ENCODE measurements at places on chromosomes 1 and 21.
A peak's percentile ranks its signal among the peaks of the same experiment; 100 is the strongest.

- no peak for ATAC-seq
These were observed 19.1 kb downstream of the DIP2A start for GRCh38 chr21:46477765-46478164.

DNA sequence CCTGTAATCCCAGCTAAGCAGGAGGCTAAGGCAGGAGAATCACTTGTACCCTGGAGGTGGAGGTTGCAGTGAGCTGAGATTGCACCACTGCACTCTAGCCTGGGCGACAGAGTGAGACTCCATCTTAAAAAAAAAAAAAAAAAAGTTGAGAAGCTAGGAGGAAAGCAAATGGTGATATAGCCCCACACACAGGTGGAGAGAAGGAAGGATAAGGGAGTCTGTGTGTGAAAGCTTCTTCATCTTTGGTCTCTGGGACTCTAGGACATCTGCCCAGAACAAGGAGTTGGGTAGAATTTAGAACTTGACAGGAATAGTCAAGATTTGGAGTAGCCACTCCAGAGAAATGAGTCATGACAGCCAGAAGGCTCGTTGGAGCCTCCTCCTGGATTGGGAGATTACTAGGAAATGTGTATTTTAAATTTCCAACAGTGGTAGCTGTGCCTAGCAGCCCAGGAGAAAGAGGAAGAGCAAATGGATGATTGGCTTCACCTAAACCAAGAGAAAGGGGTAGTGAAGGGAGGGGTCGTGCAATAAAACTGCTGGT lies 19.9 kb downstream of the NPL start:
- no peak for ATAC-seq

DNA sequence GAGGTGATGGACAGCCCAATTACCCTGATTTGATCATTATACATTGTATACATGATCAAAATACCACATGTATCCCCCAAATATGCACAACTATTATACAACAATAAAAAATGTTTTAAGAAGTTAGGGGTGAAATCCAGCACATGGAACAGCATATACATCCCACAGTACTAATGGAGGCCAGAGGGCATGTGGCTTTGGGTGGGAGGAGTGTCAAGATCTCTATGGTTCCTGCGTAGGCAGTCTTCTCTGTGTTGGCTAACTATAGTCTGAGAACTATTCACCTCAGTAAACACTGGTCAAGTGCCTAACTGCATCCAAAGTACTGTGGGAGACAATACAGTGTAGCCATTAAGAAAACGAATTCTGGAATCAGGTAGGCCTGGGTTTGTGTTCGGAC lies 74.1 kb downstream of the GADD45A start:
- no peak for ATAC-seq

- ATAC-seq = no peak
These were observed 176.5 kb downstream of the HIVEP3 start for GRCh38 chr1:41742219-41742618.

GRCh38 chr1:8421721-8422120 lies 103.8 kb downstream of the SLC45A1 start:
- no peak for ATAC-seq

- no peak for ATAC-seq
These were observed 59.4 kb upstream of the POU2F1 start for GRCh38 chr1:167161242-167161641.

GRCh38 chr21:45918835-45919447 lies 62.6 kb upstream of the COL6A1 start:
- no peak for ATAC-seq

- ATAC-seq = no peak
These were observed 111.1 kb downstream of the BRINP2 start for GRCh38 chr1:177281901-177282300.

DNA sequence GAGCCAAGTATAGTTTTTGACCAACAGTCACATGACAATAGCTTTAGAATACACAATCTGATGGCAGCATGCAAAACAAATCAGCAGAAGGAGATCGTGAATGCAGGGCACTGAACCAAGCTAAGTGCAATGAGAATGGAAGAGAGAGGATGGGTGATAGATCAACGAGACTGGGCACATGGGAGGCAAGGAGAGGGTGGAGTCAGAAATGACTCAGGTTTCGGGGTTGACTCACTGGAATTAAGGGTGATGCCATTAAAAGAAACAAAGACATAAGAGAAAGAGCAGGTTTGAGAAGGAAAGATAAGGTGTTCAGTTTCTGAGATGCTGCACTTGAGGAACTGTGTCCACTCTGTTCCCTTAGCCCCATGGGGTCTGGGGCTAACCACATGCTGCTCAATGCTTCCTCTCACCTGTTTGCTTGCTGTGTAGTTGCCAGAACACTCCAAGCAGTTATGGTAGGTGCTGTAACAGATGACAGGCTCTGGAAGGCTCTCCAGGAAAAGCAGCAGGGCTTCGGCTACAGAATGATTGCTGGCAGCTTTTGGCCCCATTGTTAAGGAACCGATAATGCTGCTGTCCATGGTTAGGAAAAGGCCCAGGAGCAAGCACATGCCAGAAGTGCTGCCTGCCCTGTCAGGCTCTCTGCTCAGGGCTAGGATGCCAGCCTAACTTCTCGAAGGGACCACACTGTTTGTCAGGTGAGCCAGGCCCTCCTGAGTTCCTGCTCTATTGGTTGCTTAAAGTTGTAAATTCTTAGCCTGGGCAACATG lies 6.1 kb upstream of the MTF1 start:
- peak; percentile 81 for ATAC-seq

- no peak for ATAC-seq
These were observed 109.0 kb upstream of the ESRRG start for GRCh38 chr1:216832192-216832591.

DNA sequence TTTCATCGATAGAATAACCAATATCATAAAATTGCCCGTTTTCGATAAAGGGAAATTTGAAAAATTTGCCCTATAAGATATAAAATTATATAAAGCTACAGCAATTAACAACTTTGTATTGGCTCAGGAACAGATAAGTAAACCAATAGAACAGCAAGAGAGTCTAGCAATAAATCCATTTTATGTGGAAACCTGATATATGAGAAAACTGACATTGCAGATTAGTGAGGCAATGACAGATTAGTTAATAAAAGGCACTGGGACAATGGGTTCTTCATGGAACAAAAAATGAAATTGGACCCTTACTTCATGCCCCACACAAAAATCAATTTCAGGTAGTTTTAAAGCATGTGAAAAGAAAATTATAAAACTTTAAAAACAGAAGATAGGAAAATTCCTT lies 169.9 kb upstream of the ST6GALNAC5 start:
- ATAC-seq = no peak

DNA sequence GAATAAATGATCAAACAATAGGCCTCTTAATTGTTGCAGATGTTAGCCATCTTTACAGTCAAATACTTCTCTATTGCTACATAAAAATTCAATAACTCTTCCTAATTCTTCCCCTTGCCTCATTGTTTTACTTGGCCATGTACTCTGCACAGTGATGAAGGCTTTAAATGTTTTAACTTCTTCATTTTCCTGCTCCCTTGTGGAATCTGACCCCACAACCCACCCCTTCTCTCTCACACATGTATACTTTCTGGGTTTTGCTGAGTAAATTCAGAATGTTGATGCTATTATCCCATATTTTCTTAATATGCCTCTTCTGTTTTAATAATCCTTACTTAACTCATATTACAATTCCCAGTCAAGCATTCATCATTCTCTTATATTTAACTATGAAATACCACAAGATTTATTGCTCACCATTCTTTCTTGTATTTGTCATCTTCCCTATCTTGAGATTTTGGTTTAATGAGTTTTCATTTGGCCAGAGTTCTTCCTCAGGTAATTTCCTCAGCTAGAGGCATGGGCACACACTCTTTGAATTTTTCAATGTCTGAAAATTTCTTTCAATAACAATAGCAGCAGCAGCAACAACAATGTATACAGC lies 327.8 kb upstream of the USP24 start:
- ATAC-seq = no peak

DNA sequence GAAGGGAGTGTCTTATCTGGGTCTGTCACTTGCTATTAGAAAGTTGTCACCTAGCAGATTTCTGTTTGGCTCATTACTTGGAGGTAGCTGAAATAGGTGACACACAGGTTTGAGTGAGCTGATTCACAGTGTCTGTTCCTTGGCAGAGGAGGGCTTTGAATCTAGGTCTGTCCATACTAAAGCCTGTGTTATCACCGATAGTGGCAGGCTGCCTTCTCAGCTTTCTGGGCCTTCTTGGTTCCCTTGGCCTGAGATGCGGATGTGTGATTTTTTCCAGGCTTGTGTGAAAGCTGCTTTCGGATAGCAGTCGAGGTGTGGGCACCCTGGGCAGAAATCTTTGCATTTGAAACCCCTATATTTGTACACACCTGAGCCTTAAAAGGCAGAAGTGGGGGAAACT lies 73.9 kb downstream of the ACTL8 start:
- no peak for ATAC-seq

DNA sequence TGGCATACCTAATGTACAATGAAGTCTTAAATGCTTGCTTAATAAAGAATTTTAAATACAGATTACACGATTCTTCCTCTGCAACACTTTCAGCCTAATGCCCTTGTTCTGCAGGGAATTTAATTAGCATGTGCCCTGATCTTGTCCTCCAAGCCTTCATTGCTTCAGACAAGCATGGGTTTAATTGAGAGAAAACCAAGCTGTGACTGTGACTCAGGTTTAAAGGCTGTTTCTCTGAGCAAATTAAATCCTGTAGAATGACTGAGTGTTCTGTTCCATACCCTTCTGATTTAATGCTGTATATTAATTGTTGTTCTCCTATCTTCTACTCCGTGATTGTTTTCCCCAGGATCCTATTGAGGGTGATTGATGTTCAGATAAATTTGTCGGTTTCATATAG lies 269.0 kb upstream of the PRMT6 start:
- ATAC-seq = no peak

DNA sequence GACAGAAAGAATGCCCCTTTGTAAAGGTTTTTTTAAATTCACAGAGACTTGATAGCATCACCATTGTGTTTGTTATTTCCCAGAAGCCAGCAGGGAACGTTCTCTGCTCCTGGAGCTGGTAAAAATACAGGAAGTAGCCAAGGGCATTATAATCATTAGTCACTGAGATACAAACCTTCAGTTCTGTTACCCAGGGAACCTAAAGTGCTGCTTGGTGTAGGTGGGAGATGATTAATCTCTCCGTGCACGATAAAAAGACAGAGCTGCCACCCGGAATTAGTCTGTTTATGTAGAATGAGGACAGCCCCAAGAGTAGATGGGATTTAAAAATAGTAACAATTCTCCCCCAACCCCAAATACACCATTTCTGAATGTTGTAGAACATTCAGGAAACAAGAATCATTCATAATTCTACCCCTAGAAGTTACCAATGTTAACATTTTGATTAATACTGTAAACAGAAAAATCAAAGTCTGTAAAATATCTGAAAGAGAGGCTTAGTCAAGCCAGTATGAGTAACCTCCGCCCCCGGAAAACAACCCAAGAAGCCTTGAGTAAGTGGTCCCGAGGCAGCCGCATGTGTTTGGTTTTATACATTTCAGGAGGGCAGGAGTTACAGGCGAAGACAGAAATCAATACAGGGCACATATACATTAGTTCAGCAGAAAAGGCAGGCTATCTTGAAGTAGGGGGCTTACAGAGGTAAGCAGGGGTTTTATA lies 45.3 kb upstream of the CTBS start:
- ATAC-seq = peak; percentile 77

GRCh38 chr1:182350839-182351238 lies 40.8 kb downstream of the GLUL start:
- no peak for ATAC-seq

DNA sequence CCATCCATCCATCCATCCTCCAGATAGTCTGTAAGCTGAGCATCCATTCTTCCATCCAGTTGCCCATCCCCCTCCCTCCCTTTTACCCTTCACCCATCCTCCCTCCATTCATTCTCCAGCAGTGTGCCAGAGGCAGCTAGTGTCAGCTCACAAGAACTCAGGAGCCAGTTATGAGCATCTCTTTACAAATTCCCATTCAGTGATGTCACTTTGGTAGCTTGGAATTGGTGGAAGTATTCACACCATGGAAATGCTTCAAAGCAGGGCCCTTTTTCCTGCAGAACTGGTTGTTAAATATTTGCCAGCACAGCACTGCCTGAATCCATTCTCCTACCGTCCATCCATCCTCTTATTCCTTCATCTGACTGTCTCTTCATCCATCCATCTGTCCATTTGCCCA lies 72.5 kb downstream of the ARHGEF10L start:
- ATAC-seq = no peak

DNA sequence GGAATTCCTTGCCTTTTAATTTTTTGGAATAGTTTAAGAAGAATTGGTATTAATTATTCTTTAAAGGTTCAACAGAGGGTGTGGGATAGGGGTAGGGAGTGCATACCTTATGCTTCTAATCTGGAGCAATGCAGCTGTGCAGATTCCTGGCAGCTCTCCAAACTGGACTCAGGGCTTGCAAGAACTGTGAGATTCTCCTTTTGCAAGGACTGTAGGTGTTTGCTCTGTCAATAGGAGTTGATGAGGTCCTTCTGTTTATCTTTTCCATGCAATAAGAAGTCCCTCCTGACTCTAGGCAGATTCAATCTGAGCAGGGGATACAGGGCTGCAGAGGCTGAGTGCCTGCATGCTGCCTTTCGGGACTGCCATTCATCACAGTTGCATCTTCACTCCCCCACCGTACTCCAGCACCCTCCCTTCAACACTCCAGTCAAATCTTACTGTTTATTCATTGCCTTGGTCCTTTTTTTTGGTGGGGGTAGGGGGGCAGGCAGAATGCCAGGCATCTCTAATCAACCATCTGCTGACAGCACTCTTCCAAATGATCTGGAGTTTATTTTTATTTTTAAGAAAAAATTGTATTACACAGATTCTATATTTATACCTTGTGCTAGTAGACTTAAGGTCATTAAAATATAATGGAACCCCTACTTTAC lies 122.3 kb downstream of the DISC1 start:
- no peak for ATAC-seq

DNA sequence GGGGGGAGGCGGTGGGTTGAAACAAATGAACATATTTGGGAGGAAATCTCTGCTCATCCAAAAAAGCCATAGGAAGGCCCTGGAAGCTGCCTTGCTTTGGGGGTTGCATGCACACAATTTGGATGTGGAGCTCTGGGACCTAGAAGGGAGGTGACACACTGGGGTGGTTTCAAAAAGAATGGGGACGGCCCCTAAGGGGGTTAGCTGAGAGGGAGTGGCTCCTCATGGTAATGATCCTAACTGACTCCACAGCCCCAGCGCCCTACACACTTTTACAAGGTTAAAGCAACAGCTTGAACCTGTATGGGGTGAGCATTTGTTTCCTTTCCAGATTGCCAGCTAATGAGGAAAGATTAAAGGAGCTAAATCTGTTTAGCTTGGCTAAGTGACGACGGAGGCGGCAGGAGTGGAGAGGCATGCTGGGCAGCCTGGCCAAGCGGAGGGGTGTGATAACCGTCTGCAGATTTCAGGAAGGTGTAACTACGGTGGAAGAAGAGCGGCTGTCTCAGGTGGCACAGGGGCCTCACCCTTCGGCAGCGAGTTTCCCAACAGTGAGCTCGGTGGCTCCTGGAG lies 107.3 kb downstream of the RNF220 start:
- ATAC-seq = no peak

DNA sequence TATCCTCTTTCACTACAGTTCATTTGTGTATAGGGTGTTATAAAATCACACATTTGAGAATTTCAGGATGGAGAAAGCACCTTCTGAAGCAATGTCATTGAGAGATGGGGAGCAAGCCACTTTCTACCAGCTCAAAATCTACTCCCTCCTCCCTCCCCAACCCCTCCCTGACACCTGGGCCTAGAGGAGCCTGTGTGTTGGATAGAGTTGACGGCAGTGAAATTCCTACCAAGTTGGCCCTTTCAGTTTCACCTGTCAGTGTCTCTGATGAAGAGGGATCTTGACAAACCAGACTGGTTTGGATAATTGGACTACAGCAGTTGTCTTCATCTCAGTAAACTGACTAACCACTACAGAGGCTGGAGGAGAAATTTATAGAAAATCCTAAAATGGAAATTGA lies 125.0 kb upstream of the HOOK1 start:
- no peak for ATAC-seq

- ATAC-seq = no peak
These were observed 5.3 kb upstream of the DPH5 start for GRCh38 chr1:101030881-101031280.
